ENCODE measurements at places on chromosomes 4 and X. TPM values are rescaled to one million over a fixed set of nuclear protein-coding genes. Genes with fewer than 3 reads are reported as not detected.

CABS1 gene
- total RNA-seq, result not detected

BST1 gene
- 0.45 TPM for total RNA-seq

COL25A1 gene
- 0.45 TPM for total RNA-seq

ARL9 gene
- total RNA-seq, result 0.26 TPM

FGB gene
- 2.1 TPM for total RNA-seq

MXD4 gene
- total RNA-seq, result 82.7 TPM

ODAPH gene
- total RNA-seq, result not detected

CLGN gene
- 0.60 TPM for total RNA-seq

RAI2 gene
- 0.87 TPM for total RNA-seq

VCX3B gene
- not detected for total RNA-seq

PABPC4L gene
- total RNA-seq, result 4.3 TPM

SULT1E1 gene
- 1.9 TPM for total RNA-seq

AMOT gene
- 7.1 TPM for total RNA-seq

CENPVL3 gene
- not detected for total RNA-seq

RS1 gene
- not detected for total RNA-seq

TIGD4 gene
- total RNA-seq, result 0.39 TPM

NUDT11 gene
- 8.9 TPM for total RNA-seq

MAGEA12 gene
- total RNA-seq, result not detected
